ENCODE measurements at places on chromosomes 7 and 10. TPM values are rescaled to one million over a fixed set of nuclear protein-coding genes. Genes with fewer than 3 reads are reported as not detected.

PAX4 gene
- not detected for total RNA-seq

GLI3 gene
- 0.45 TPM for total RNA-seq

ZNF92 gene
- 5.2 TPM for total RNA-seq

VAX1 gene
- total RNA-seq: 1.5 TPM

TMEM229A gene
- not detected for total RNA-seq

SPDYE17 gene
- total RNA-seq: not detected

ERVW-1 gene
- total RNA-seq: 0.04 TPM

Measured in A549 treated with dexamethasone at 1 μM for 4 hours (cell line).